ENCODE measurements at places on chromosomes 5 and 9.

GRCh38 chr5:17115855-17116254 is 101.6 kb upstream of the BASP1 start:
- H3K4me1 ChIP-seq, result peaks cover 40% of the 10 kb centered on the region
- DNase-seq, result no peak
- no peaks in the 10 kb centered on the region for H3K36me3 ChIP-seq
- no peaks in the 10 kb centered on the region for H3K27me3 ChIP-seq
- peak overlapping the region; percentile 49 for H3K27ac ChIP-seq
- H3K4me3 ChIP-seq, result no peak overlapping the region

DNA sequence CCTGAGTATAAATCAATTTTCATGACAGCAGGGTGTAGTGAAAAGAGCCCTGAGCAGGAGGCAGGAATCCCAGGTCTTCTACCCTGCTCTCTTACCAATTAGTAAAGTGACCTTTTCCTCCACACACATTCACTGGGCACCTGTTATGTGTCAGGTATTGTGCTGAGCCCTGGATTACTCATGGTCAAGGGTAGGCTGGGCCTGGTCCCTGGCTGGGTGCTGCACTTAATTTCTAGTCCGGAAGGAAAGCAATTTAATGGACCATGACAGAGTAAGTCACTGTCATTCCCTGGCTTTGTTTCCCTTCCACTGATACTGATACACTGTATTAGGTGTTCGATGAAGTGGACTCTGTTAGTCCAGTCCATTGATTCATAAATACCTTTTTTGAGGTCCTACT is 29.1 kb upstream of the BRINP1 start:
- H3K27ac ChIP-seq, result no peak overlapping the region
- H3K27me3 ChIP-seq, result no peaks in the 10 kb centered on the region
- H3K36me3 ChIP-seq, result no peaks in the 10 kb centered on the region
- H3K4me3 ChIP-seq, result no peak overlapping the region
- DNase-seq, result no peak

GRCh38 chr9:98900725-98901124 is 43.0 kb upstream of the COL15A1 start:
- H3K27ac ChIP-seq, result no peak overlapping the region
- DNase-seq, result no peak
- H3K27me3 ChIP-seq, result peaks cover 2% of the 10 kb centered on the region
- no peak overlapping the region for H3K4me3 ChIP-seq
- H3K36me3 ChIP-seq, result no peaks in the 10 kb centered on the region

DNA sequence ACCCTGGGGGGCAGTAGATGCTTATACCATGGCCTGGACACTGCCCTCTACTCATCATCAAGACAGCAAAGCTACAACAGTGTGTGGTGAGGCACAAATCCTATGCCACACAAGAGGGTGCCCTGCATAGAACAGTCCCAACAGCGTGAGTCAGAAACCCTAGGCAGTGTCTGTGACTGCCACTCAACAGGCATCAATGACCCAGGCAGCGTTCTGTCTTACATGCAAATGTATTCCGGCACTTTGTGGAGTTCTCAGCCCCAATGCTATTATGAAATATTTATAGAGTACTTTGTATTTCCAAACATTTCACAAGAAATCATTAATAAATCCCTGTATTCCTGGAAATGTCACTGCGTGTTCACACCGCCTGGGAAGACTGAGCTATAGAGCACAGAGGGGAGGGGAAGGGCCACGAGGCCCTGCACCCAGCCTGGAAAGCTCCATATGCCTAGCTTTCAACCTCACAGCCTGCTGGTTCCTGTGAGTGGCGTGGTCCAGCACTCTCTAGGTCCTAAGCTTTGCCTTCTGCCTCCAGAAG is 77.7 kb downstream of the NIPSNAP3B start:
- no peak overlapping the region for H3K4me3 ChIP-seq

DNA sequence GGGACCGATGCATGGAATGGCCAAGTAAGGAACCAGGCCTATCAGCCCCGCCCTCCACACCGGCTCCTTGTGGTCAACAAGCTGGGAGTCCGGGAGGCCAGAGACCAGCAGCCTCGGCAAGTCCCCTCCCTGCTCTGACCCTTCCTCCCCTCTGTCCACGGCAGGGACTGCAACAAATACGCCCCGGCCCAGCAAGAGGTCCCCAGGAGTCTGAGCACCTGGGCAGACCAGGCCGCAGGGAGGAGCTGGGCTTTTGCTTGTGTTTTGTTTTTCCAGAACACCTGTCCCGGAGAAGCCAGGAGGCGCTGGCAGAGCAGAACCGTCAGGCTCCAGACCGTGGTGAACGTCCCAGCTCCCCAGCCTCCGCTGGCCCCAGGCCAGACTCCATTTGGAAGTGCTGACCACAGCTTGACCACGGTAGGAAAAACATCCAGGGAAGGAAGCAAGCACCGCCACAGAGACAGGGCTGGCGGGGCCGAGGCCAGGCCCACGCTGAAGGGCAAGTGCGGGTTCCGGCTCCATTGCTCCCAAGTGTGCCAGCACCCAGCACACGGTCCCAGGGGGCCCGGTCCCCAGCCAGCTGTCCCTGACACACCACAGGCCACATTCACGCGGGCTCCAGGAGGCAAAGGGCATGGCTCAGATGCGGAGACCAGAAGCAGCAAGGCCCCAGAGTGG is 56.7 kb downstream of the VAV2 start:
- H3K36me3 ChIP-seq, result no peaks in the 10 kb centered on the region
- H3K4me3 ChIP-seq, result no peak overlapping the region
- H3K27ac ChIP-seq, result no peak overlapping the region

GRCh38 chr9:87527211-87527916 is 29.7 kb downstream of the DAPK1 start:
- H3K27me3 ChIP-seq, result no peaks in the 10 kb centered on the region
- H3K4me3 ChIP-seq, result no peak overlapping the region
- H3K27ac ChIP-seq, result no peak overlapping the region
- no peaks in the 10 kb centered on the region for H3K36me3 ChIP-seq

Measured in Panc1 (cell line).